ENCODE measurements at places on chromosomes 7 and 10. TPM values are rescaled to one million over a fixed set of nuclear protein-coding genes. Genes with fewer than 3 reads are reported as not detected.
A peak's percentile ranks its signal among the peaks of the same experiment; 100 is the strongest.

RBP3 gene
- 0.06 TPM for polyA plus RNA-seq

- DNase-seq = no peak
Observed at GRCh38 chr7:131476740-131477139, 79.7 kb downstream of the PODXL start.

DNA sequence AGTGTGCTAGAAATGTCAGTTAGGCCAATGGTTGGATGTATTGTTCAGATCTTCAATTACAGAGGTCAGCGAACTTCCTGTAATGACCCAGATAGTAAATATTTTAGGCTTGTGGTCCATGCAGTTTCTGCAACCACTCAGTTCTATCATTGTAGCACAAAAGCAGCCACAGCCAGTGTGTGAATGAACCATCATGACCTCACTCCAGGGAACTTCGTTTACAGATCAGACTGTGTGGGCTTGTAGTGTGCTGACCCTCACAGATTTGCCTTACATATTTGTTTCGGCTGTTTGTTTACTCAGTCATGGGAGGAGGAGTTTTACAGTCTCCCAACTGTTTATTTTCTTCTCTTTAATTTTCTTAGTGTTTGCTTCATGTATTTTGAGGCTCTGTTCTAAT, 55.4 kb downstream of the LANCL2 start:
- no peak for DNase-seq

DNA sequence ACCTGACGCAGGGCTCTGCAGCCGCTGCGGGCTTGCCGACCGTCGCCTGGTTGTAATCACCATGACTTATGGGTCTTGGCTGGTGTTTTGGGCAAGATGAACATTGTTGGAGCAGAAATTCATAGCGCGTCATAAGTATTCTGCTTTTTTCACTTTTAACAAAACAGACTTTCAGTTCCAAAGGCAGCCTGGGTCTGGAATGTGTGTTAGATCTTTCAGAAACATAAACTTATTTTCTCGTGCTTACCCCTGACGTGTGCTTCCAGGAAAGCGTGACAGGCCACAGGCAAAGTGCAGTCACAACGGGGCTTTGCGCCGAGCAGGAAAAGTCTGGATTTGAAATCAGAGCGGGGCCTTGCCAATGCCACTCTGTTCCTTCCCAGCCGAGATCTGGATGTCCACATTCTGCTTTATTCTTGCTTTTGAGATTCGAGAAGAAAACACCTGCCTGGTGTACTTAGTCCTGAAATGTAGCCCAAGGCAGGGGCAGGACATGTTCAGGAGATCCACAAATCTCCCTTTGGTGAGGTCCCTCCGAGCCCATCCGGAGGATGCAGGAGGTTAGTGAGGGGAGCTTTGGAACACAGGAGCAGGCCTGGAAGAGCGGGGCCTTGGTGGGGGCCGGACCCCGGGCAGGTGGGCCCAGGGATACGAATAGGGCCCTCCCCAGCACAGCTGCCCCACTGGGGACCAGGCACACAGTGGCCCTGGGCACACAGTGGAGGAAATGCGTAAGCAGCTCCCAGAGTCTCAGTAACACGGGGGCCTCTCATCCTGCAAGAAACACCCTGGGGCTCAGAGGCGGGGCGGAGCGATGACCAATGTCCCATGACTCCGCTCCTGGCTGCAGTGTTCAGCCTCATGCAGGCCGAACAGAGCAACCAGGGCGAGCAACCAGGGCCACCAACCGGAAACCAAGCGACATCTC, 49.5 kb upstream of the EBF3 start:
- DNase-seq = no peak

DNA sequence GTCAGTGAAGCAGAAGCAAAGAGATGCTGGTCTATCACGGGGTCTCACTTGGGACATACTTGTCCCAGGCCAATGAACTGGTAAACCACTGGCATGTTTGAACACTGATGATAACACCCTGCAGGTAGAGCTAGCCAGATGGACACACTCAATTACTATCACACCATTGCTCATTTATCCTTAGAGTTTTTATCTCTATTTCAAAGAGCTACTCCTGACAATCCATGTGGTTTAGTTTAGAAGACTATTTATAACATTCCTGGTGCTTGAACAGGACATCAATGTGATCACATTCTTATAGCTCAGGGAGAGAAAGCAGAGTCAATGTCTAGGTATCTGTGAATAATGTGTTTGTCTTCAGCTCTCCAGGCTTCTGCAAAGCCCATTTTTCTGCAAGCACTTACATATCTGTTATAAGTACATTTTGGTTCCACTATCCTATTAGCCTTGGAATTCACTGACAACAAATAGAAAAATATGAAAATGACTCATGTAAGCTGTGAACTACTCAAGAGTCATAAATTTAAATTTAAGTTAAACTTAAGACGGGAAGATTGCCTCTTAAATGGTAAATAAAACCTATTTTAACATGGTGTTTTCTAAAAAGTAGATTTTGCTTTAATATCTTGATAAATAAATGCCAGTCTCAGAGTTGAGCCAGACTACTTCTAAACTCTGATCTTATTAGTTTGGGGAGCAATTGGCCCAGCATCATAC, 106.7 kb upstream of the MBL2 start:
- no peak for DNase-seq

DNA sequence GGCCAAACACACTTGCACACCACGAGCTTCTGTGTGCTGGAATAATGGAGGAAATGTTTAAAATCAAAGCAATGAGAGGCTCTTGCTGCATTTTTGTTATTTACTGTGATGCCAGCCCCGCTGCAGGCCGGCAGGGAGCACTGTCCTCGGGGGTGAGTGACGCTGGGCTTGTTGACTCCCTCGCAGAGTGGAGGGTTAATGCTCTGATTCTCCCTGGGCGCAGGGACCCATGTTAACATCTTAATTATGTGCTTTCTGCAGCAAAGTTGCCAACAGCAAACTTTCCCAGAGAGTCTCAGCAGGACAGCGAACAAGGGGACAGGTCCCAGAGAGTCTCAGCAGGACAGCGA, 22.9 kb downstream of the SCART1 start:
- DNase-seq = no peak

DNA sequence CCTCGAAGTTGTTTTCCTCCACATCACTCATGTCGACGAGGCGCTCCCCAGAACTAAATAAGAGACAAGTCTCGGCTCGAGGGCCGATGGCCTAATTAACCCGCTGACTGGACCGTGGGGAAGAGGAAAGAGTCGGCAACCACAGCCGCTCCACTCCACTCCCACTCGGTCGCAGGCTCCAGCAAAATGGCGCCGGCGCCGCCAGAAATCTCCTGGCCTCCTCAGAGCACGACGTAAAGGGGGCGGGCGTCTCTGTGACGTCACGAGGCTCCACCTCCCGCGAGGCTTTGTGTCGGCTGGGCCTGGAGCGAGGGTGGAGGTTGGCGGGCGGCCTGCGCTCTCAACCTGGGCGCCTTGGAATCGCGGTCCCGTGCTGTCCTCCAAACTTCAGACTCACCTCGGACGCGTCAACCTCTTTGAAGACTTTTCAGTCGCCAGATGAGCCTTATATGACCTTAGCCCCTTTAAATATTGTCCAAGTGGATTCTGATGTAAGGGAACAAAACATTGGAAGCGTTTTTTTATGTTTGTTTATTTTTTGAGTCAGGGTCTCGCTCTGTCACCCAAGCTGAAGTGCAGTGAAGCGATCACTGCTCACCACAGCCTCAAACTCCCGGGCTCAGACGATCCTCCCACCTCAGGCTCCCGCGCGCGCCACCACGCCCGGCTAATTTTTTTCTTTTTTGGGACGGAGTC, at the start of gene TRA2A:
Gene TRA2A (minus strand): TSS at position 188 of the 696 bp plus-strand sequence. CDS start 157 bp downstream, at position 31.
- DNase-seq = peak; percentile 95

- DNase-seq = no peak
Observed at GRCh38 chr10:76302481-76302880, 871.1 kb downstream of the LRMDA start.

- DNase-seq = no peak
Observed at GRCh38 chr7:80678707-80679106, 40.3 kb downstream of the CD36 start.

DNA sequence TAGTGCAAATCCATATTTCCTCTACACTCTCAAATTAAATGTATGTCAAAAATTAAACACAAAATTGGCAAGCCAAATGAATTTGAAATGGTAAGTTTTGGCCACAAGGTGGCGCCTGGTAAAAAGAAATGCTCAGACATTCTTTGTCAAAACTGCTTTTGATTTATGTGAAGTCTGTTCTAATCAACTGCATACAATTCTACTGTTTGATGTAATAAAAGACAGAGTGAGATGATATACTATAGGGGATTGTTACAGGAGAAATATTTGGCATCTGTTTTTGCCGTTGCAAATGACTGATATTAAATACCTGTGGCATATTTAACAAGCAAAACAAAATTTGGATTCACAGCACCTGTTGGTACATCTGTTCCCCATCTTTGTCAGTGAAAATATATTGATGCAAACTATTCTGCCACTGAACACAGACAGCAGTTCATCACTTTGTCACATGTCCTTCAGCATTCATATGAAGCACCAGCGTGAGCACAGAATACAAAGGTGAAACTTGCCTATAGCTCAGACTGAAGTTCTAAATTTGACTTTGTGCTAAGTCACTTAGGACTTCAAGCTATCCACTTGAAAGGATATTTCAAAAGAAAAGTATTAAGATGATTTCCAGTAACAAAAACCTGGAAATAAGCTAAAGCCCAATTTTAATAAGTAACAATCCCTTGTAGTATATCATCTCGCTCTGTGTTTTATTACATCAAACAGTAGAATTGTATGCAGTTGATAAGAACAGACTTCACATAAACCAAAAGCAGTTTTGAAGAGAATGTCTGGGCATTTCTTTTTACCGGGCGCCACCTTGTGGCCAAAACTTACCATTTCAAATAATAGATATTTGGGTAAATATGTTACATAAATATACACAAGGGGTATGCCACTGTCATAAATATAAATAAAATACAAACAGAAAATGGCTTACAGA, 10.2 kb upstream of the CH25H start:
- no peak for DNase-seq

FAM25C gene
- not detected for polyA plus RNA-seq

DNA sequence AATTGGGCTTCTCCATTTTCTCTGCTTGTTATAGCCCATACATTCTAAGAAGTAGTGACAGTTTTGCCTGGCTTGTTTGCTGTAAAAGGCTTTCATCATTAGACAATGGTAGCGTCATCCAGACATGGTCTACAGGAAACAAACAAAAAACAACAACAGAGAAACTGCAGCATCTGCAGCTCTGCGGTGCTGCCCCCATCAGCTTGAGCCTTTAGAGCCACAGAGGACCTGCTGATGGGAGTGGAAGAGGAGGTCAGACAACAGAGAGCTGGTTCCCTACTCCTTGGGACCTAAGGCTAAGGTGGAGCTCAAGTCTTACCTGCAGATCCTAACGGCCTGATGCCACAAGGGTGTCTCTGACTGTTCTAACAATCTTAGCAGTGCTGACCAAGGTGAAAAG, 3.1 kb downstream of the INA start:
- no peak for DNase-seq

DNA sequence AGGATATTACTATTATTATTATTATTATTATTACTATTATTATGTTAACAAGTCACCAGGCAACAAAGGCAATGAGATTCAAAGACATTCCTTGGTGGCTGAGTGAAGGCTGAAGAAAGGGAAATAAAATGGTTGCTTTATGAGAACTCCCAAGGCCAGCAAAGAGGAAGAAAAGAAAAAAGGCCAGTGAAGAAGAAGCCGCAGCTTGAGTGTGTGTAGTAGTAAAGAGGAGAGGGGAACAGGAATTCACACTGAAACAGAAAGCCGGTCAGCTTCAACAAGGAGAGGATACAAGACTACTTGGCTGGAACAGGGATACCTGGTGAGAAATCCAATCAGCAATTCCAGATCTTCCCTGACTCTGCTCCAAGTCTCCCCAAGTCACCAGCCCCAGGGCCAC, 42.4 kb downstream of the PLXNA4 start:
- DNase-seq = no peak

RHOBTB1 gene
- 80.9 TPM for polyA plus RNA-seq

GDF2 gene
- not detected for polyA plus RNA-seq

GRCh38 chr7:123719197-123719721, 29.5 kb downstream of the WASL start:
- DNase-seq = no peak

PNLIPRP3 gene
- not detected for polyA plus RNA-seq

GRCh38 chr7:92769844-92770243, 66.5 kb downstream of the CDK6 start:
- DNase-seq = no peak

GRCh38 chr10:114172216-114172615, 1.8 kb downstream of the CCDC186 start:
- no peak for DNase-seq

DNA sequence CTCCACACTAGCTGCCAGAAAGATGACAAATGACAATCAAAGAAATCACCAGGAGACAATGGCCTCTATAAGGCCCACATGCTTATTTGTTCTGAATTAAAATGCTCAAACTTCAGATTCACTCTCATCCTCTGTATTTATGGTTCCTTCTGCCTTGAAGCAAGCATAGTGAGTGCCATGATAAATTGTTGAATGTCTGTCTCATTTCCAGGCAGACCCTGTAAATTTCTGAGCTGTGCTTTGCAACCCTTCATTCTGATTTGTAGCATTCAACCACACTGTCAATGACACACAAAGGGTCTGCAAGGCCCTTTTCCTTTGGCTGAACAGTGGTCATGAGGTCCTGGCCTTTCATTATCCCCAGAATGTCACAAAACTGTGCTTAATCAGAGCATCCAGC, 506.6 kb upstream of the GHITM start:
- no peak for DNase-seq

- no peak for DNase-seq
Observed at GRCh38 chr10:34746094-34746493, 69.0 kb downstream of the PARD3 start.

MUC12 gene
- 0.22 TPM for polyA plus RNA-seq

CAMK1D gene
- polyA plus RNA-seq = 13.0 TPM
